ENCODE measurements at places on chromosomes 16 and 17. TPM values are rescaled to one million over a fixed set of nuclear protein-coding genes. Genes with fewer than 3 reads are reported as not detected.

Gene PRRT2
- 3.2 TPM for total RNA-seq

Gene PRAC2
- not detected for total RNA-seq

Gene GDPD3
- total RNA-seq = 5.2 TPM

Gene CCL7
- not detected for total RNA-seq

Gene ADAP2
- 2.6 TPM for total RNA-seq

Gene DCAF7
- total RNA-seq = 121 TPM

Gene KREMEN2
- not detected for total RNA-seq

Gene SLC5A11
- 1.0 TPM for total RNA-seq

Gene GAN
- 14.2 TPM for total RNA-seq

Data from OCI-LY7 (cell line).